ENCODE measurements at places on chromosomes 2 and 18.
A peak's percentile ranks its signal among the peaks of the same experiment; 100 is the strongest.

DNA sequence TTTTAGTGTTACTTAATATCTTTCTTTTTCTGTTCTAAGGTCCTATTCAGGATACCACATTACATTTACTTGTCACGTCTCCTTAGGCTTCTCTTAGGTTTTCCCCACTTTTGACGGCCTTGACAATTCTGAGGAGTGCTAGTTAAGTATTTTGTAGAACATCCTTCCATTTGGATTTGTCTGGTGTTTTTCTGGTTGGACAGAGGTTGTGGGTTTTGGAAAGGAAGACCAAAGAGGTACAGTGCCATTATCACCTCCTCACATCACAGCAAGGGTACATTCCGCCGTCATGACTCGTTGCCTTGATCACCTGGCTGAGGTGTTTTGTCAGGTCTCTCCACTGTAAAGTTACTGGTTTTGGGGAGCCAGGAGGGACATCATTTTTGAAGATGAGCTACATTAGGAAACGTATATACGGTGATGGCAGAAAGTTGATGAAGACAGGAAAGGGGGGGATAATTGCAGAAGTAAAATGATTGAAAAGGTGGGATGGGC, 88.4 kb upstream of the TMEM247 start:
- no peak for DNase-seq

GRCh38 chr2:216553093-216553478, 54.4 kb downstream of the RPL37A start:
- no peak for DNase-seq

DNA sequence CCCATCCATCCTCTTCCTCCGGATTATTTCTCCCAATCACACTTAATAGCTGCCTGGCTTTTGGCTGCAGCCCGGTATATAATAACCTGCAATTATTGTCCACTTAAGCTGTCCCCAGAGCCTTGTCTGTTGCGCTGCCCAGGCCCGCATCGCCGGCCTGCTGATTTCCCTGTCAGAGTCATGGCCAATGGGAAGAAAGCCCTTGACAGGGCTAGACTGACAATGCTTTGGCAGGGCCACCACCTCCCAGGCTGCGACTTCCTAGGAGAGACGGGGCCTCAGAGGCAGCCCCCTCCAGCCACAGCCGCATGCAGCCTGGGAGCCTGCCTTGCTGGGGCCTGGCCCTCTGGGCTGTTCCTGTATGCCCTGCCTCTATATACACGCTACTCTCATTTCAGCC, 10.0 kb upstream of the CELF4 start:
- DNase-seq: no peak

- DNase-seq: no peak
Measured at GRCh38 chr2:127196998-127197397, 23.1 kb downstream of the CYP27C1 start.

DNA sequence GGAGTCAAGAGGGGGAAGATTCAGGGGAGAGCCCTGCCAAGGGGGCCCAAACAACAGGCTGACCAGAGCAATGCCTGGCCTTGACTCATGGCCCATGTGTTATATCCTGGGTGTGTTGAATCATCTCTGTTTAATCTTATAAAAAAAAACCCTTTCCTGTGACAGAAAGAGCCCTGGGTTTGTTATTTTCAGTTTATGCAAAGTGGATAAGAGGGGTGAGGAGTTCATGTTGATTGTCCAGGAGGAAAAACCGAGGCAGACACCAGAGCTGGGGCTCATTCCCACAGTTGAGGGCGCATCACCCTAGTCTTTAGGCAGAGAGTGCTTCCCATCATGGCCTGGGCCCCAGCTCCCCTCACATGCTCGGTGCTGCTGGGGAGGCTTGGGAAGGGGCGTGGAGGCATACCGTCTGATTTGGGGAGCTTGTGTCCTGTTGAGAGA, 30.9 kb upstream of the IL37 start:
- no peak for DNase-seq

DNA sequence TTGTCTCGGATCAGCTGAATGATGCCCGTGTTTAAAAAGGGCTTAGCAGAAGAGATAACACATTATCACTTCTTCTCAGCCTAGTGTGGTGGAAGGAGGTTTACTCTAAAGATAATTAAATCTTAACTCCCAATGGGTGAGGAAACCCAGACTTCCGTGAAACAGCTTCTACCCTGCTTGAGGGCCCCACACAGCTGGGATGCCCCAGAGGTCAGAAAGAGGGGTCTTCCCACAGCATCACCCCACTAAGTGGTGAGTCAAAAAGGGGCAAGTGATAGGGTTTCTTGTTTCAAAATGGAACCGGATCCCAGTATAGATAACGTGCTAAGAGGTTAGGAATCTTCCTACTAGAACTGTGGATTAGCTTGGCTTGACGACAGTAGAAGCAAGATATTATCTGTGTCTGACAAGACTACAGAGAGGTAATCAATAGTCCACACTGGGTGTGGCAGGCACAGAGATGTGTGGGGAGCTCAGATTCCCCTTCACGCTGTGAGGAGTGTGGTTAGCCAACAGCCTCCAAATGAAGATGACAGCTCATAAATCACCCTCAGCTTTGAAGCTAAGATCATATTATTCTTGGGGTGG, 129.6 kb upstream of the COPS8 start:
- peak; percentile 23 for DNase-seq

GRCh38 chr2:207810200-207810788, 40.6 kb upstream of the FZD5 start:
- DNase-seq: no peak

GRCh38 chr2:73072129-73072395, 550 bp upstream of the SFXN5 start:
- DNase-seq: no peak

- no peak for DNase-seq
Measured at GRCh38 chr18:44817831-44818473, 137.3 kb downstream of the SETBP1 start.

- DNase-seq: no peak
Measured at GRCh38 chr18:10139783-10140410, 226.1 kb downstream of the VAPA start.

GRCh38 chr2:213806125-213806726, 522.0 kb downstream of the SPAG16 start:
- no peak for DNase-seq

DNA sequence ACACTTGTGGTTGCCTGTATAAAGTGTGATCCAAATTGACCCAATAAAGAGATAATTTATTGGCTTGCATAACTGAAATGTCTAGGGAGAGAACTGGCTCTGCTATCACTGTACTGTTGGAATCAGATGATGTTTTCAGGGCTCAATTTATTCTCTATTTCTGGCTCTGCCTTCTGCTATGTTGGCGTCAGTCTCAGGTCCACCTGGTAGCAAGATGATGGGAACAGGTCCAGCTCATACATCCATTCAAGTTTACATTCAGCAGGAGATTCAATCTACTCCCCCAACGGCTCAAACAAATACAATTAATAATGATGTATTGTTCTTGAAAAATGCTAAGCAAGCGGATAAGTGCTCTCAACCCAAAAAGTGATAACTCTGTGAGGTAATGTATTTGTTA, 297.7 kb upstream of the SYT4 start:
- no peak for DNase-seq

DNA sequence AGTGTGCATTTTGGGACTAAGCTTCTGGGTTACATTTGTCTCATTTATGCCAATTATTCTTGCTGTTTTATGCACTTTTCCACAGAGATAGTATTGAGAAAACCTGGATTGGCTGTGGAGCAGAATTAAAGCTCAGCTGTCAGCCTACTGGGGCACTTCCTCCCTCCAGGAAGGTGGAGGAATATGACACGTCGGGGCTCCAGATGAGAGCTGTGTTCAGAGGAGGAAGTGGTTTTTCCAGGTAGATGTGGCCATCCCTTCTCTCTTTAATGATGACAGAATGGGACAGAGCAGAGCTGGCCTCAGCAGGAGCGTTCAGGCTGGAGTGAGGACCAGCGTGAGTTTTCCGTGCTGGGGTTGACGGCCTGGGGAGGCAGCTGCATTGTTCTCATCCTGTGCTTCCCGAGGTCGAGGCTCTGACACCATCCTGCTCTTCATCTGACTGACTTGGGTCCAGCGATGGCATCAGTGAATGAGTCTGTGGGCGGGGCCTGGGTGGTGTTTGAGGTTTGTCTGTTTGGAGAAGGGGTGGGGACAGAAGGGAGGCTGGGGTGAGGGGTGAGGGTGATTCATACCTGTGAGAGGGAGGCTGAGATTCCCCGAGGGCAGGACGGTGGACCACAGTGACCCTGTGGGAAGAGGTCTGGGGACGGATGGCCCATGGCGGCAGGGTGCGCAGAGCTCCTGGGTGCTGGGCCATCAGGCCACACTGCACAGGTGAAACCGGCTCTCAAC, 207.0 kb downstream of the LDLRAD4 start:
- no peak for DNase-seq

GRCh38 chr18:78737006-78737915, 242.4 kb upstream of the SALL3 start:
- DNase-seq: no peak

GRCh38 chr2:166831930-166832329, 56.4 kb upstream of the XIRP2 start:
- DNase-seq: no peak

- DNase-seq: no peak
Measured at GRCh38 chr2:102399499-102400141, 23.3 kb upstream of the IL18RAP start.

- no peak for DNase-seq
Measured at GRCh38 chr2:113058411-113058994, 495 bp upstream of the IL36RN start.

- DNase-seq: no peak
Measured at GRCh38 chr2:119267604-119268003, 44.0 kb downstream of the STEAP3 start.

GRCh38 chr2:121173806-121174205, 111.2 kb downstream of the TFCP2L1 start:
- no peak for DNase-seq

DNA sequence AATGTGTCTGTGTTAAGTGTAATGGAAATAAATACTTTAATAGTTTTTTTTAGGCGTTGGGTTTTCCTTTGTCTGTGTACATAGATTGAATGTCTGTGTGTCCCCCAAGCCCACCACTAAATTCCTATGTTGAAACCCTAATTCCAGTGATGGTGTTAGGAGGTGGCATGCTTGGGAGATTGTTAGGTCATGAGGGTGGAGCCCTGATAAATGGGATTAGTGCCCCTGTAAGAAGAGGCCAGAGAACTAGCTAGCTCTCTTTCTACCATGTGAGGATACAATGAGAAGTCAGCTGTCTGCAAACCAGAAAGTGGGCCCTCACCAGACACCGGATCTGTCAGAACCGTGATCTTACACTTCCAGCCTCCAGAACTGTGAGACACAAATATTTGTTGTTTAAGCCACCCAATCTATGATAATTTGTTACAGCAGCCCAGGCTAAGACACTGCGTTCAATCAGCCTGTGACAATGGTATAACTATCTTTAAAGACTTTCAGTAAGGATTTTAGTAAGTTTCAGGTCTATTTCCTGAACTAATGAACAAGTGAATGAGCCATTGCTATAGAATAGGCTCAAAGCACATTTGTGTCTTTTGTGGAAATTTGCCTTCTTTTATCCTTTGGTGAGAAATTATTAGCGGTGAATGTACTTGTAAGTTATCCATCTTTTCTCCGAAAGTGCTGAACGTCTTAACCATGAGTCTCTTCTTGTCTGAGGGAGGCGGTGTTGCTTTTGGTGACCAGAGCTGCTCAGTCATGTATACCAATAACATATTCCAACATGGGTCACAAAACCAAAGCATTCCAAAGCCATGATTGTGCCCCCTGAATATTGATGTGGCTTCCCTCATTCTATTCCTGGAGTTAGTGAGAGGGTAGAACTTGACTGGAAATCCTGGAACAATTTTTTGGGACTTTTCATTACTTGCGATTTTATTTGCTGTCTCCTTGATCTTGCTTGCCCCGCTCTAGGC, 29.6 kb upstream of the IL1R1 start:
- DNase-seq: no peak

- no peak for DNase-seq
Measured at GRCh38 chr2:235709124-235709813, 215.4 kb downstream of the AGAP1 start.

- no peak for DNase-seq
Measured at GRCh38 chr2:98070081-98070480, 16.9 kb upstream of the VWA3B start.

GRCh38 chr2:172173174-172173706, 70.5 kb upstream of the DLX2 start:
- DNase-seq: no peak

GRCh38 chr18:22257022-22257543, 87.7 kb downstream of the GATA6 start:
- DNase-seq: no peak

DNA sequence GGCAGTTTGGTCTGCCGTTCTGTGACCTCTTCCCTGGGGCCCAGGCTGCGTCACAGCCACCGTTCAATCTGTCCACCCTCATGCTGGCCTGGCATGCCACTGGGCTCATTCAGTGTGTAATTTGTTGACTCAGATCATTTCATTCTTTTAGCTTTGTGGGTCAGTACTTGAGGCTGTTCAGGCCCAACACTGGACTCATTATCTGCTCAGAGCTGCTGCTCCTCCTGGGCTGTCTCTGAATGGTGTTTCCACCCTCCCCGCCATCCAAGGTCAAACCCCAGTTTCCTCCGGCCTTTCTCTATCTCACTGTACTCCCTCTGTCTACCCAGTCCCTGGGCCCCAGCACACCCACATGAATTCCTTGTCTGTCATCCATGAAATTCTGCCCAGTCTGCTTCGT, 152.4 kb upstream of the NCK2 start:
- no peak for DNase-seq

- DNase-seq: no peak
Measured at GRCh38 chr2:239908744-239909143, 116.4 kb downstream of the NDUFA10 start.

- no peak for DNase-seq
Measured at GRCh38 chr18:6929370-6930102, 188.1 kb downstream of the LAMA1 start.

- peak; percentile 54 for DNase-seq
Measured at GRCh38 chr2:239991689-239992314, 33.3 kb downstream of the NDUFA10 start.

DNA sequence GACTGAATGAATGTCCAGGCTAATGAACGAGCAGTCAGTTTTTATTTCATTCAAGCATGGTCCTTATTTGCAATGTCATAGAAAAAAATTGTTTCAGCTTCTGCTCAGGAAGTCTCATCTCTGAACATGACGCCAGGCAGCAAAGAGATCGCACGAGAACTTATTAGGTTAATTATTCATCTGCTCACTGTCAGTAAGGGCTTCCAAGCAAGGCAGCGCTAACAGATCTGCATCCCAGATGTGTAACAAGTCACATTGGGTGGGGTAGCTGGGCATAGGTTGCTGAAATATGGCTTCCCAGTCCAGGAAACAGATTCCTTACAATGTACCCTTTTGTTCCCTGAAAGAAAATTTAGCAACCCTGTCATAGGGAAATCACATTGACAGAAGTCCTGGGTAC, 63.5 kb downstream of the ANKRD44 start:
- DNase-seq: no peak

DNA sequence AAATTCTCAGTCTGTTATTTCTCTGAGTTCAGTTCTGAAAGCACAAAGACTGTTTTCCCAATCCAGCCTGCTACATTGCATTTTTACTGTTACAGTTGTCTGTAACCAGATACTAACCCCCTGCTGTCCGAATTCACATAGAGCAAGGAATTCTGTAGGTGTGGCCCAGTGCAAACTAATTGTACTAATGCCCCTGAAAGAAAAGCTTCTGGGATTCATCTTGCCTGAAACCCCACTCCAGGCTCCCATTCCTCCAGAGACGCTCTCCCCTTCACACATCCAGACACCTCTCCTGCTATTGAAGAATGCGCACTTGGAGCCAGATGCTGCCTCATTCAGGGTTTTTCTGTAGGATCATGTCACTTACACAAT, 127.0 kb downstream of the TTC32 start:
- no peak for DNase-seq

GRCh38 chr2:27798948-27799645, 27.6 kb downstream of the MRPL33 start:
- DNase-seq: no peak
